CD4-positive, alpha-beta T cell treated with Interleukin-4 for 1 hour (primary cell): ENCODE measurements at places on chromosomes 7 and 10.

DNA sequence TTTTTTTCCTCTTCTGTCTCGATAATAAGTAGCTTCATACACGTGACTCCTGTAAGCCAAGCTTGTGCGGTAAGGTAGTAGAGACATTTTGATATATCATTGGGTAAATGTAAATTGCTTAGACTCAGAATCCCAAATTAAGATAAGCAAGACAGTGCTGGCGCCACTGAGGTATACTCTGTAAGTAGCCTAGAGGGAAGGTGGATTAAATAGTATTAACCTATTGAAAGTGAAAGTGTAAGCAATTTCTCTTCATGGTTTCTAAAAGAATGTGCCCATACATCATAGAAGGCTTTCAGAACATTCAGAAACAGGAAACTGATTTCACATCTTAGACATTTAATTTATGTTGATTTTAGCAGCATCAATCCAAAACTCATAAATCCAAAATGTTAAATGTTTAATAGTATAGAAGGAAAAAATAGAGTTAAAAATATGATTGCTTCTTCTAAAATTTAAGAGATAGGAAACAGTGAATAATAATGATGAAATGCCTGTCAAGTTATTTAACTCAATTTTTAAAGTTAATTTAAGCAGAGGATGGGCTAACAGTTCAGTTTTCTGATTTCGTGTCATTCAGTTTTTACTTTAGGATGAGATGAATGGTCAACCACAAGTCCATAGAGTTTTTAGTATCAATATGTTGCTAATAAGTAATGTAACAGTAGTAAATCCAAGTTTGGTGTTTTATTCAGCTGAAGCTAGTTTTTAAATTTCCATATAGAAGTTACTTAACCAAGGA lies 36.8 kb downstream of the LRRC72 start:
- DNase-seq, result no peak

- DNase-seq, result no peak
Measured at GRCh38 chr7:42461537-42461936, 224.5 kb upstream of the GLI3 start.

DNA sequence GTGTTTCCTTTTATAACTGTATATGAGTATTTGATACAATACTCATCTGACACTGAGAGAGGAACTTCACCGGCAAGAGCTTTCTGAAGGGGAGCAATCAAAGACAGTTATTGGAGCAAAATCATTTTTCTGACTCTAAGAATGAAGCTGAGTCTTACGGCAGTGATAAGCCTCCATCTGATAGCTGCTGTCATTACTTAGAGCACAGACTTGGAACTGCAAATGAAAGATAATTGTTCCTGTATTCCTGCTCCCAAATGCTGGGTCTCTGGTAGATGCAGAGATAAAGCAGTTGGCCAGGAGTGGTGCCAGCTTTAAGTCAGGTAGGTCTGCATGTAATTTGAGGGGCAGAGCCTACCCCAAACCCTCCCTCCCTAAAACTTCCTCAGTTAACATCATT lies 2.3 kb upstream of the PALS2 start:
- no peak for DNase-seq

DNA sequence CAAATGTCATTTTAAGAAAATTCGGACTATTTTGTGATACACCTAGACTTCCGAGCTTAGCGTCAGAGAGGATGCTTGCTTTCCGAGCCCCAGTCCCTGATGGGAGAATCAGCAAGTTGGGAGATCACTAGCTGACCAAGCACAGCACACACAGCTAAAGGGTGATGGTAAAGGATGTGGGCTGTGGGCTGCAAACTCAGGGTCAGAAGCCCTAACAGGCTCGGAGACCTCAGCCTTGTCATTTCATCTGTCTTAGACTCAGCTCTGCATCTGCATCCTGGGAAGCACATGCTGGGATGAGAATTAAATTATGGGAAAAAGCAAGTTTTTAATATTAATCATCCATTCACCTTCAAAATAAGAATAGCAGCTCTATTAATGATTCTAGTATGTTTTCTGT lies 3.3 kb downstream of the CUBN start:
- no peak for DNase-seq

DNA sequence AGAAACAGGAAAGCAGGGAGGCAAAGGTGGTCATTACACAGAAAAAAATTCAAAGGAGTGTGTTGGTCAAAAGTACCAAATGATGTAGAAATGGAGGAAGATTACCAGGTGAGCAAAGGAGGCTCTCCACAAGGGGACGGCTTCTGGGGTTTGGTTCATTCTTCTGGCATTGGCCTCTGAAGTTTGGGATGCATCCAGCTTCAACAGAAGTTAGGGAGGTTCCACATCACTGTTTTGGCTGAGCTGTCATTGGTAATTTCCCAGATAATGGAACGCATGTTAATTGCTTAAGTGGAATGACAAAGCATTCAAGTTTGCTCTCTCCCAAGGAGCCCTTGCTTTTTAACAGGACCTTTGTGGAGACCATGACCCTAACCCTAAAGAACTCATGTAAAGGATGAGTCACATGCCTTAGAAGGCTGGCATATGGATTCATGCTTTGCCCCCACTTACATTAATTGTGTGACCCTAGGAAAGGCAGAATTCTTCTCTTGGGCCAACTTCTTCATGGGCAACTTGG lies 398.6 kb downstream of the GPAM start:
- DNase-seq, result no peak

DNA sequence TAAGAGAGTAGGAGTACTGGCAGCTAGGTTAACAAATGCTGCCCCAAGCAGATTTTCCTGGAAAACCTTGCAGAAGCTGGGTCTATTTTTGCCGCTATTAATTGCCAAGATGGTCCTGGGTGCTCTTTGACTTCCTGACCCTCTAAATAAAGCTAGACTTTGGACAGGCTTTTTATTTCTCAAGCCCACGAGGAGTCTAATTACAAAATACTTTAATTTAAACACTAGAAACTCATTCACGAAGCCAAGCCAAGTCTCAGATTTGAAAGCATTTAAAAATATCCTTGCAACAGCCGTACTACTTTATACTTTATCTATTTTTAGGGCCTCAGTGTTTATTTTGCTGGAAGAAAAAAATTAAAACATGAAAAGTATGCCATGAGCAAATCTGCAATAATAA lies 45.1 kb downstream of the TMEM26 start:
- no peak for DNase-seq

DNA sequence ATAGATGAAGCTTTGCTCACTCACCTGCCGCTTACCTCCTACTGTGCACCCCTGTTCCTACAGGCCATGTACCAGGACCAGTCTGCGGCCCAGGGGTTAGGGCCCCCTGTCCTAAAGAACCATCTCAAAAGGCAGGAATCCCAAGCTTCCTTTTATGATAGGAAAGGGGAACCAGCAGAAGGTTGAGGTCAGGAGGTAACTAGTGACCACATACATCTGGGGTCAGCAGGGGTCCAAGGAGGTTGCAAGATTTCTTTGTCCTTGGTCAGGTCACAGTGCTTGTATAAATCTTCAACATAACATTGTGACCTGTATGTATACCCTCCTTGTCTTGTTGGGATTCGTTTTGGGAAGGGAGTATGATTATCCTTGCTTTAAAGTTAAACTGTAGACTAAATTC lies 73.8 kb downstream of the OAT start:
- no peak for DNase-seq

DNA sequence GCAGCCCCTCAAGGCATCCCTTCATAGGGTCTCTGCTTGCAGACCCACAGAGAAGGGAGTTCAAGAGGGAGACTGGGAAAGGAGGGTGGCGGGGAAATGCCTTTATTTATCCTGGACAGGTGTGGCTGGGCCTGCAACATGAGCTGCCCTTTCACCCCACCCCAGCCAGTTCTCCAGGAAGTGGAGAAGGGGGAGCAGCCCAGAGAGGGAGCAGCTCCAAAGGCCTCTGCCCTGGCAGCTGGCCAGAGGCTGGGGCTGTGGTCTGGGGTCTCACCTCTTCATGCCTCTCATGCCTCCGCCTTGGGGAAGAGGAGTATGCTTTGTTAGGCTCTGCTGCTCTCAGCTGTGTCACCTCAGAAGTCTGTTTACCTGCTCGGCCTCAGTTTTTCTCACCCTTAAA lies 3.1 kb downstream of the LDB3 start:
- no peak for DNase-seq

- DNase-seq, result no peak
Measured at GRCh38 chr10:76129213-76129612, 697.8 kb downstream of the LRMDA start.

- DNase-seq, result no peak
Measured at GRCh38 chr7:140542228-140542603, 62.9 kb upstream of the MKRN1 start.

GRCh38 chr10:91418416-91418815 lies 8.3 kb downstream of the HECTD2 start:
- DNase-seq, result no peak

- no peak for DNase-seq
Measured at GRCh38 chr7:144534196-144534595, 130.7 kb upstream of the NOBOX start.

DNA sequence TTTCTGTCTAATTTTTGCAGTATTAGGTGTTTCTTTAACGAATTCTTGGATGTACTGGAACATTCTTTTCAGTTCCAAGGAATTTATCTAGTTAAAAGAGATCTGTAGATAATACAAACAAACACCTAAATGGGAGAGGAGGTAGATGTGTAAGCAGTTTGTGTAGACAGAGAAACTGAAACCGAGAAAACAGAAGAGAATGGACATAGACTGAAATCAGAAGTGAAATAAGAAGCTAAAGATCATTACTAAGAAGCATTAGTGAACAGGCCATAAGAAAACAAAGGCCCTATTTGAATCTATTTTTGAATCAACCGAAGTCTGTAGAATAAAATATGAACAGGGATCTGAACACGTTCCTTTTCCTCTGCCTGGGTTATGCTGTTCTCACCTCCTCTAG lies 26.5 kb upstream of the TMEM229A start:
- no peak for DNase-seq

DNA sequence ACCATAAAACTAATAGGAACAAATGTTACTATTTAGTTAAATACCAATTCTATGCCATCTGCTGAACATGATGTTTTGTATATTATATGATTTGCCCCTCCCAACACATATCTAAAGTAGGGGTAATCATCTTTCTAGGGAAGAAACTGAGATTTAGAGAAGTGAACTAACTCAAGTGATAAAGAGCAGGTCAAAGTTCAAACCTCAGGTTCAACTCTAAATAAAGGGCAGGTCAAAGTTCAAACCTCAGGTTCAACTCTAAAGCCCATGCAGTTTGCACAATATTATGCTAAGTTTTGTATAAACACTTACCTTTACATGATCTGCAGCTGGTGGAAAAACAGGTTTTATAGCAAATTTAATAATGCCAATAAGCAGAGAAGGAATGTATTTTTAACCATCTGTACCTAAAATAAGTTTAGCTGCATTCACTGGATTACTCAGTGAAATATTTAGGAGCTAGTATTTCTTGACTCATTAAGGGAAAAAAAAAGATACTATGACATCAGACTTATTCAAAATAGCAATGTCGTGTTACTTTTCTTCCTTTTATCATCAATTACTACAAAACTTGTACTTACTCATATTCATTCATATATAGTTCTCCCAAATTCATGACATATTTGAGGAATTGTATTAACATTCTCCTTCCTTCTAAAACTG lies 1194.3 kb upstream of the CELF2 start:
- no peak for DNase-seq
